ENCODE measurements at places on chromosomes 11 and 22. TPM values are rescaled to one million over a fixed set of nuclear protein-coding genes. Genes with fewer than 3 reads are reported as not detected.

DNA sequence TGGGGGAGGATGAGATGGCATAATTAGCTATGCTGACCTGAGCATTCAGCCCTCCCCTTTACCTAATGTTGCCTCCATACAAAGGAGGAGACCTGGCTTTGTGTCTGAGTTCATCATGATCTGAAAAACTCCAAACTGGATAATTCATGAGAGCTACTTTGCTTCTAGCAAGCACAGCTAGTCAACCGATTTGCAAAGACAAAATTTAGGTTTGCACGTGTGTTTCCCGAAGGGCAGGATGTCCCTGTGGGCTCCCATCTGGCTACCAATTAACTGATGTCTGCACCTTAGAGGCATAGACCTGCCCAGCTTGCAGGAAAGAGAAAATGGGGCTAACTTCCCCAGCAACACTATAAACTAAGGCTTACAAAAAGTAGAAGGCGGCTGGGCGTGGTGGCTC is 42.2 kb upstream of the POU2AF1 start:
- no peak for DNase-seq

DNA sequence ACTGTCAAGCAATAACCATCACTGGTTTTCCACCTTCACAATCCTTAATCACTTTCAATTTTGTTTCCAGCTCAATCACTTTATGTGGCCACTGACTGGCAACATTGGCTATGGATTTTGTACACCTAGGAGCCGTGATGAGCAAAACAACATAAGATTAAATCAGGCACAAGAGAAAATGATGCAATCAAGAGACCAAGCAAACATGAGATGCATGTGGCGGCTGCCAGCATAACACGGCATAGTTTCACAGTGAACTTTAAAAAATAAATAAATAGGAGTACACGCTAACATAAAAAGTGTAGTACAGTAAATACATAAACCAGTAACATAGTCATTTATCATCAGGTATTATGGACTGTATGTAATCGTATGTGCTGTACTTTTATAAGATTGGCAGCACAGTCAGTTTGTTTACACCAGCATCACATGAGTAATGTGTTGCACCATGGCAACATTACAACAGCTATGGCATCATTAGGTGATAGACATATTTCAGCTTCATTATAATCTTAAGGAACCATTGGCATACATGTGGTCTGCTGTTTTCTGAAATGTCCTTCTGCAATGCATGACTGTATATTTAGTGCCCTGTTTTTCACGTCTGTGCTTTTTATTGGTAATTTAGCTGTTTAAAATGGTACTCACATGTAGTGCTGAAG is 83.3 kb upstream of the PRDM11 start:
- no peak for DNase-seq

The CHRDL2 gene
- total RNA-seq: 0.25 TPM

DNA sequence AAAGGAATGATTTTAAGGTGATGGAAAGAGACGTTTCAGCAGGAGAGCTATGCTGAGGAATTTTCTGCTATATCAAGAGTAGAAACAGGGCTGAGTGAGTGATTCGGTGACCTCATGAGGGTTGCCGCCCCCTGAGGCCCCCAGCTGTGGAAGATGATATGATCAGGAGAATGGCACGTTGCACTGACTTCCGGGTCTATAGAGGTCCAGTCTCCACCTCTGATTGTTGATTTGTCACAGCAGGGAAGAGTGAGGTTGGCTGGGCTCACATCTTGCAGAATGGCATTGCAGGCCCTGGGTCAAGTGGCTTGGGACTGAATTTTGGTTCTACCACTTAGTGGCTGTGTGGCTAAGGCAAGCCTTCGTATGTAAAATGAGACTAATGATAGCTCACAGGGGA is 205.1 kb downstream of the SNX19 start:
- no peak for DNase-seq

The LMO1 gene
- 0.39 TPM for total RNA-seq

GRCh38 chr22:27139935-27140511 is 482.6 kb downstream of the MIAT start:
- DNase-seq: no peak

GRCh38 chr11:106482917-106483785 is 405.7 kb downstream of the AASDHPPT start:
- DNase-seq: no peak

The YPEL4 gene
- total RNA-seq: not detected

- no peak for DNase-seq
These were observed 340.5 kb upstream of the B3GAT1 start for GRCh38 chr11:134752526-134752925.

- no peak for DNase-seq
These were observed 15.4 kb downstream of the PRR14L start for GRCh38 chr22:31734512-31734911.

The BCO2 gene
- 1.0 TPM for total RNA-seq

- no peak for DNase-seq
These were observed 27.1 kb upstream of the NUP50 start for GRCh38 chr22:45136594-45136993.

The MS4A8 gene
- not detected for total RNA-seq

GRCh38 chr11:31997955-31998354 is 92.9 kb upstream of the RCN1 start:
- DNase-seq: no peak

DNA sequence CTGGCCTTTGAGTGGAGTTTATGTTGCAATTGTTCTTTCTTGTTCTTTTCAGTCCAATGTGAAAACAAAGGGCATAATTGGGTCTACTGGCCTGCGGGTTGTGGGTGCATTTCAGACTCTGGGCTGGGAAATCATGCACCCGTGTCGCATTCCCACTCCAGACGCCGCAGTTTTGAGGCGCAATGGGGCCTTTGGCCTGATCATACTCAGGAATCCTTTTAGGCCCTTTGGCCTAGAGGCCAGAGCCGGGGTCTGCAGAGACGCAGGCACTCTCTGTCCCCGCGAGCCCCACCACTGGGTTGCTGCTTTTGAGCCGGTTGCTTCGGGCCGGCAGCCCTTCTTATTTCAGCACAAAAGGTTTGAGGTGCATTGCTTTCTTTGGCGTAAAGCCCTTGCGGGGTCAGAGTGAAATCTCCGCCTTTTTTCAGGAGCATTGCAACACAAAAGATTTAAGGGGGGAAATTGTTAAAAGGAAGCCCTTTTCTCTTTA is 48.4 kb upstream of the DBX1 start:
- DNase-seq: peak; percentile 55

The CST6 gene
- total RNA-seq: 1.9 TPM

GRCh38 chr22:33779243-33779642 is 141.0 kb downstream of the LARGE1 start:
- no peak for DNase-seq

GRCh38 chr11:20064961-20065405 is 95.3 kb downstream of the DBX1 start:
- DNase-seq: no peak

The TMPRSS5 gene
- 1.7 TPM for total RNA-seq

- DNase-seq: no peak
These were observed 16.1 kb downstream of the BIK start for GRCh38 chr22:43126501-43127165.

DNA sequence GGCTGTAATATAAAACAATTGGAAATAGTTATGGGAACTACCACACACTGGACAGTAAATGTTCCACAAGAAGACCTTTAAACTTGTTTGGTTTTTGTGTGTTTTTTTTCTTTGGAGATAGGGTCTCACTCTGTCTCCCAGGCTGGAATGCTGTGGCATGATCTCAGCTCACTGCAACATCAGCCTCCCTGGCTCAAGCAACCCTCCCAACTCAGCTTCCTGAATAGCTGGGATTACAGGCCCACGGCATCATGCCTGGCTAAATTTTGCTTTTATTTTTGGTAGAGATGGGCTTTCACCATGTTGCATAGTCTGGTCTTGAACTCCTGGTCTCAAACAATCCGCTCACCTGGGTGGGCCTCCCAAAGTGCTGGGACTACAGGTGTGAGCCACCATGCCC is 121.0 kb downstream of the MPPED2 start:
- no peak for DNase-seq

DNA sequence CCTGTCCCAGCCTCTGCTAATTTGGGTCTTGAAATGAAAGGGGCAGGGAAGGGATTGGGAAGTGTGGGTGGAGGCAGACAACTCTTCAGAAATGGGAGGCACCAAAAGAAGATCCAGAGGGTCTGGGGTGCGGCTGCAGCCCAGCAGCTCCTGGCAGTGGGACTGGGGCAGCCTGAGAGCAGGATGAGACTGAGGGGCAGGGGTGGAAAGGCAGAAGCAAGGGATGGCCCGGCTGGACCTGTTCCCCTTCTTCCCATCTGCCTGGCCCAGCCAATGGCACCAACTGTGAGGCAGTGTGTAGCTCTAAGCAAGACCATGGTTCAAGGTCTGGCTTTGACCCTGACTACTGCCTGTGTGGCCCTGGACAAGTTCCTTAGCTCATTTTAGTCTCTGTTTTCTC is 160.4 kb downstream of the ENTHD1 start:
- DNase-seq: no peak

The NCR3LG1 gene
- total RNA-seq: 2.5 TPM

DNA sequence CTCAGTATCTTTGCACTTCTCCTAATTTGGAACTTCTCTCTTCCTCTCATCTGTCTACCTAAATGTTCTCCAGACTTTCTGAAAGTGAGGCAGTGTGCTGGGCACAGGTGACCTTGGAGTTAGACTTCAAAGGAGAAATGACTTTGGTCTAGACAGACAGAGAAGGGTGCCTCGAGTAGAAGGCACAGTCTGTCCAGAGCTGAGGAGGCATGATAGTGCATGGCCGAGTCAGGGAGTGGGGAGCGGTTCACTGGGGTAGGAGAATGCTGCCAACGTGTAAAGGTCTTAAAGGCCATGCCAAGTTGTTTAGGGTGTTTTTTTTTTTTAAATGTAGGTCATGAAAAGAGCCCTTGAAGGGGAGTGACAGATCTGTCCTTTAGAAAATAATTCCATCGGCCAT is 17.3 kb upstream of the ZBTB16 start:
- DNase-seq: no peak

DNA sequence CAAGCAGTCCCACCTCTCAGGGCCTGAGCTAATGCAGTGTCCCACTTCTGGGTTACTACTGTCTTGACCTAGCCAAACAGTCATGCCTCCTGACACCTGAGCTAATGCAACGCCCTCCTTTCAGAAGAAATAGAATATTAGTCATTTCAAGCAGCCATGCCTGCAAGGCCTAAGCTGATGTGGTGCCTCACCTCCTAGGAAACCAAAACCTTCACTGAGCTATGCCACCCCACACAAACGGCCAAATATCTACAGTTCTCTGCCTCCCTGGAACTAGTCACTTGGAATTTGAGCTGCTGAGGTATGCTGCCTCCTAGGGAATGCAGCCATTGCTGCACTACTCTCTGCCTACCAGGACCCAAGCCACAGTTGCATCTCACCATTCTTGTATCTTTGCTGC is 8.3 kb upstream of the MS4A6E start:
- DNase-seq: no peak

GRCh38 chr22:20441631-20442484 is 4.2 kb upstream of the SCARF2 start:
- no peak for DNase-seq

GRCh38 chr11:12247543-12248254 is 129.7 kb upstream of the PARVA start:
- DNase-seq: no peak

- DNase-seq: no peak
These were observed 2.0 kb downstream of the FAM83F start for GRCh38 chr22:39996732-39997131.

- DNase-seq: peak; percentile 93
These were observed 18.2 kb downstream of the IFT27 start for GRCh38 chr22:36757668-36758211.

The MMP12 gene
- not detected for total RNA-seq
